ENCODE measurements at places on chromosomes 11 and 22.

GRCh38 chr11:131428853-131429252 lies 58.4 kb downstream of the NTM start:
- no peak for DNase-seq

DNA sequence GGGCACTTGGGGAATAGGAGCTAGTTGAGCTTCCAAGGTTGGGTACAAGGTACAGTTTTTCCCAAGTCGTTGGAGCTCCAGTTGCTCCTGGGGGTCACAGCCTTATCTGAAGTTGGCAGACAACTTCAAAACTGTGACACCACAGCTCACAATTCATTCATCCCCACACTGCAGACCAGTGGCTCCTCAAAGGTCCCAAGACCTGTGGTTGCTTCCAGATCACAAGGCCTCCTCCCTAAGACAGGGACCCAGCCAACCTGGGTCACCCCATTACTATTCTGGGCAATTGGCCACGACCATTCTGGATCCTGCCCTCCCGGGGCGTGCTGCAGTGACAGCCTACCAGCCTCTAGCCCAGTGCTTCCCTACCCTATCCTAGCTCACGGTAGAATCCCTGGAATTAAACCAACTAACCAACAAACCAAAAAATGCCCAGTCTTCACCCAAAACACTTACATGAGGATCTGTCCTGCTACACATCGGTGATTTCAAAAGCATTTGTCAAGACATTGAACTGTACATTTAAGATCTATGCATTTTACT lies 862 bp upstream of the PDXP start:
- no peak for DNase-seq

GRCh38 chr22:17106161-17106784 lies 14.9 kb downstream of the TMEM121B start:
- DNase-seq, result no peak

DNA sequence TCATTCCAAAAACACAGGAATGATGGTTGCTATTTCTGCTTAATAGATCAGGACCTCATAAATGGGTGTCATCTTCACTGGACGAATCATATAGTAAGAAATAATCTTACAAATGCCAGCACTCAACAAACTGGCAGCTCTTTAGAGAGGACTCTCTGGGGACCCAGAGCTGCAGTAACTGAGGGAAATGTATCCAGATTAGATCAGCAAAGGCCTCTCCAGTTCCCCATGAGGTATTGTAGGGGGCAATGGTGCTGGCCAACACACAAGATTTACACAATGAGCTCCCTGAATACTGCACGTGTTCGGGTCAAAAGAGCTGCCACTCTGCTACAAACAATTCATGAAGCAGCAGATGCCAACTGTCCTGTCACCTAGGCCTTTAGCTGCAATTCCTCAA lies 110.2 kb downstream of the RBFOX2 start:
- DNase-seq, result no peak

GRCh38 chr22:28788601-28789000 lies 11.8 kb downstream of the XBP1 start:
- DNase-seq, result no peak

DNA sequence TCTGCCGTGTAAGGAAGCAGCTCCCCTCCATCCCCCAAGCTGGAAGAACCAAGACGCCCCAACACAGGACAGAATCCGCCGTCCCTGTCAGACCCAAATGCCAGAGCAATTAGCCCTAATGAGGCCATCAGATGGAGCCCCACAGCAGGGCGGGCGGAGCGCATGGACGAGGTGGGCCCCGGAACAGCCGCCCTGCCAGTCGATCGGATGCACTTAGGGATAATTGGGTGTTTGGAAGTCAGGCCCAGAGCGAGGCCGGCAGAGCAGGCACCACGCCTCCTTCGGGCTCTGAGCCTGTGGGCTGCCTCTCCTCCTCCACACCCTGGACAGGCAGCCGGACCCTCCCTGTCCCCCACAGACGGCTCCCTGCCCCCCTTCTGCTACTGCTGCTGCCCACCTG lies 5.5 kb upstream of the TH start:
- no peak for DNase-seq

GRCh38 chr11:38446336-38446735 lies 1848.3 kb upstream of the RAG2 start:
- DNase-seq, result no peak

- DNase-seq, result no peak
Observed at GRCh38 chr11:101705972-101706371, 122.2 kb upstream of the TRPC6 start.

DNA sequence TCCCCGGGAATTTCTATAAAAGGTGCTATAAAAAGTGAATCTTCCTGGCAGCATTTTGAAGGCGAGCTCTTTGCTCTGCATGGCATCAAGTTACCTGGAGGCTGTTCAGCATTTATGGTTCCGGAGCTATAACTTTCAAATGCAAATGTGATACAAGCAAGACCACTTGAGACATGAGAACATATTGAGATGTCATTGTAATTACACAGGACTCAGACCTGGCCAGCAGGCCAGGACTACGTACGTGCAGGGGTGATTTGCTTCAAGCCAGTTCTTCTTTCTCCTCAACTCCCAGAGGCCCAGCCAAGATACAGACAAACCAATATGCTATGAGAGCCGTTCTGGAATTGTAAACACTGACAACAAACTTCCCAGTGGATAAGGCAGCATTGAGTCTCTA lies 227.4 kb upstream of the FAT3 start:
- no peak for DNase-seq

DNA sequence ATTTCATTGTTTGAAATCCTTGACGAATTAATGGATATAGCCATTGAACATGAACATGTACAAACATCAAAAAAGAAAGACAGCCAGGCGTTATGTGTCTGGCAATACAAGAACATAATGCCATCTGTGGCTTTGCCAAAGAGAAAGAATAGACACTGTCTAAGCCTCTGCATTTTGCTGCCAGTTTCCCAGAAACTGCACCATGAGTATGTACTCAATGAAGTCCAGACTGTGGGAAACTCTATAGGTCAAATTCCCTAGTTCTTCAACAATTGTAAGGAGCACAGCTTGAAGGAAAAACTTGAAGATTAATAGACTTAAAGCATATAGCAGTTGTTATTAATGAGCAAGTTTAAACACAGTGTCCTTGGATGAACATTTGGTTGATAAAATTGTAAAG lies 71.3 kb downstream of the BBOX1 start:
- DNase-seq, result no peak
